Heart left ventricle (tissue), 16 donors: ENCODE measurements at places on chromosomes 5 and 9. TPM values are rescaled to one million over a fixed set of nuclear protein-coding genes. Genes with fewer than 3 reads are reported as not detected.
A peak's percentile ranks its signal among the peaks of the same experiment; 100 is the strongest.

GRCh38 chr5:174806729-174807128, 82.3 kb downstream of the MSX2 start:
- DNase-seq, result no peak

GABRP gene
- 0.08 TPM for polyA plus RNA-seq

PCDHGA12 gene
- polyA plus RNA-seq, result 5.0 TPM

DNA sequence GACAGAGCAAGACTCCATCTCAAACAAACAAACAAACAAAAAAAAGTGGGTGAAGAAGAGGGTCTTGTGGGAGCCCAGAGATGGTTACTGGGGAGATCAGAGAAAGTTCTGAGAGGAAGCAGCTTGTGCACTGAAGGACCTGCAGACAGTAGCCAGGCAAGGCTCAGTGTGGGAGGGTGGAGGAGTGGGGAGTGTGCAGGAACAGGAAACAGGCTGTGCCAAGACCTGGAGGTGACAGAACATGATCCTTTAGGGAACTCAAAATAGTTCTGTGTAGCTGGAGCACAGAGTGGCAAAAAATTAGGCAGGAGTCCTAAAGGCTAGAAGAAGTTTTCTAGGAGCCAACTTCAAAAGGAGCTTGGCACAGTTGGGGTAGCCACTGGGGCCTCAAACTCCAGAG, 19.2 kb upstream of the NANS start:
- DNase-seq, result peak; percentile 73

DNA sequence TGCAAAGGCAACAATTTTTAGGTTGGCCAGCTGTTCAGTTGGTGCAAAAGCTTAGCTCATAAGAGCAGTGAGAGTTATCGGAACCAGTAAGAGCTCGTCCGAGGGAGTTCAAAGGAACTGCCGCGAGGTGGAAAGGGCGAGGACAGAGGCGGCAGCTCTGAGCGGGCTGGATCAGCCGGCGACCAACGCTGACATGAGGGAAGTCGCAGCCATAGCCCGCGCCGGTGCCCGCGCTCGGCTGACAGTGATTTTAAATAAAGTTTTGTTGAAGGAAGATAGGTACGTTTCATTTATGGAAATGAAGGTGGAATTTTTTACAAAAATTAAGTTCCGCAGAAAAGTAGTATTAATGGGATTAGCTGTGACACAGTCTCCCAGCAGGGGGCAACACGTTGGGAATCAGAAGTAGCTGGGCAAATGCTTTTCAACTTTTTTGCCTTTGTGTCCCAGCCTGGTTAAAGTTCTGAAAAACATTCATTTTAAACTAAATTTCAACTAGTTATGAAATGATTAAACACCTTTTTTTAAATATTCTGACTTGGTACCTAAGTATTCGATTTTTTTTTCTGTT, 43.2 kb downstream of the FBXO4 start:
- no peak for DNase-seq
